ENCODE measurements at places on chromosomes 1 and 21.
A peak's percentile ranks its signal among the peaks of the same experiment; 100 is the strongest.

DNA sequence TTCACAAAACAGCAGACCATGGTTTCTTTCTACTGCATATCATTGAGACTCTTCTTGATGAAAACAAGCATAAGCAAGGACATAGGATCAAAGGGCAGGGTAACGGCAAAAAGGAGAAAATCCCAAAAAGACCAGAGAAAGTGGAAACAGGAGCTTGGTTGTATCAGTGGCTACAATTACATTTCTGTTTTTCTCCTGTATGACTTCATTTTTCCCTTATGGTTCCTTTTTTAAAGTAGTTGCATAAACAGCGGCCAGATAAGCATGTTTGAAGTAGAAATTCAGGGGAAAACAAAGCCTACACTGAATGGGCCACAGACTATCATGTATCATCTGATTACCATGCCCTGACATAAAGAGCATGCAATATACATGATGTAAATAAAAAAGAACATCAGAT, 4.6 kb downstream of the EGLN1 start:
- DNase-seq, result no peak

DNA sequence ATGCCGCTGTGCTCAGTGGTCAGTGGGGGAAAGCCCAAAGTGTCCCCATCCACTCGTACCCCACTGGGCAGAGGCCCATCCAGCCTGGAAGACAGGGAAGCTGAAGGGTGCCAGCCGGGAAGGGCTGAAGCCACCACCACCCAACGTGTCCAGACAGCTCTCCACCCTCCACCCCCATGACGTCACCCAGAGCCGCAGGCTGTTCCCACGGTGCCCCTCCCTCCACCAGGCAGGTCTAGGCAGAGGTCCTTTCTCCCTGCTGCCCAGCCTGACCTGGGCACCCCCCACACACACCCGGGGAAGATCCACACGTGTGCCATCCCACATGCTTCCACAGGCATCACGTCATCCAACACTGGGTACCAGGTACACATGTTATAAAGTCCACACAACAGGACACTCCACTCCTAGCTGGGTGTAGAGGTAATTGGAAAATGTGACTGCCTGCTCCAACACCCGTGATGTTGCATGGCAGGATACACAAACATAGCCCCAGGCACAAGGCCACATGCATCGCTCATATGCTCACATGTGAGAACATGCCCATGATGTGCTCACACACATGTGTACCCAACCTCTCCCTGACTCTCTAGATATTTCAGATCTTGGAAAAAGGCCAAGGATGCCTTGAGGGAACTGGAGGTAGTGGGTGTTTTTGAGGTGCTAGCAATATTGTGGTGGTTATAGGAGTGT, 5.1 kb upstream of the ARHGAP30 start:
- DNase-seq, result no peak

DNA sequence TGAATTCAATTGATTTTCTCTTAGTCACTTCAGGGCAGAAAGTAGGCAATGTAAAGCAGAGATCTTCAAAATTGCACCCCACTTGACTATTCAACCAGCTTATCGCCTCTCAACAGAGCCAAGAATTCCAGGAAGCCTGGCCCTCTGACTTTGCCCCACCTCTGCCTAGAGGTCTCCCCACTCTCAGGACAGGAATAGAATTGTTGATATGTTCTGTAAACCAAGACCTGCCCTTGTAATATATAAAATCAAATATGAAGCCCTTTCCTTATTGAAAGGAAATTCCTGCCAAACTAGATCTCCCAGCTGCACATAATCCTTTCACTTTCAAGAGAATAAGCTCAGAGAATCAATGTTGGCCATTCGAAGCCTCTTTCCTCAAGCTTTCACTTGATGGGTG, 116.1 kb upstream of the DPT start:
- no peak for DNase-seq

- no peak for DNase-seq
Observed at GRCh38 chr1:212166244-212166643, 119.0 kb upstream of the PPP2R5A start.

GRCh38 chr1:180923021-180923841, 10.5 kb downstream of the KIAA1614 start:
- no peak for DNase-seq

DNA sequence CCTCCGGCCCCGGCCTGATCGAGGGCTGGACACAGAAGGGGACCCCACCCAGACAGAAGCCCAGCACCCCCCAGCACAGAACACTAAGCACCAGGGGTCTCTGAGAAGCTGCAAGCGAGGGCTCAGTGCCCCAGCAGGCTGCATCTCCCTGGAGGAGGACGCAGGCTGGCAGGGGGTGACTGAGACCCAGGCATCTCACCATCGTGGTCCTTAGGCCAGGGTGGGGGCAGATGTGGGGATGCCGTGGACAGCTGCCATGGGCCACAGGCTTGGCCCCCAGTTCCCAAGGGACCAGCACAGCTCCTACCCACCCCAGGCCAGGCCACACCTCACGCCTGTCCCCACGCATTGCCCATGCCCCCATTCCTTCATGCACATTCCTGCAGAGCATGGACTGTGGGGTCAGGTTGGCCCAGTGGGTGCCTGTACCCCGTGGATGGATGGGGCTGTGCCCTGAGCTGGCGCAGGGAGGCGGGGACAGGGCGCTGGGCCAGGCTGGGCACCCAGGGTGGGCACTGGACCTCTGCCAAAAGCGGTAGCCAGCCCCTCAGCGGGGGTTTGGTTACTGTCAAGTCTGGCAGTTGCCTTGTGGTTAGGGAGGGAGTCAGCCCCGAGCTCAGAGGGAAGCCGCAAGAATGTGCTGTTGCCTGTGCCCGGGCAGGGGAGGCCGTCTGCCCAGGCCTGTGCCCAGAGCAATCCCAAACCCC, 61.5 kb downstream of the ARHGEF16 start:
- peak; percentile 70 for DNase-seq

- no peak for DNase-seq
Observed at GRCh38 chr1:234986750-234987414, 141.8 kb downstream of the TOMM20 start.

- no peak for DNase-seq
Observed at GRCh38 chr1:81702903-81703302, 97.8 kb upstream of the ADGRL2 start.

DNA sequence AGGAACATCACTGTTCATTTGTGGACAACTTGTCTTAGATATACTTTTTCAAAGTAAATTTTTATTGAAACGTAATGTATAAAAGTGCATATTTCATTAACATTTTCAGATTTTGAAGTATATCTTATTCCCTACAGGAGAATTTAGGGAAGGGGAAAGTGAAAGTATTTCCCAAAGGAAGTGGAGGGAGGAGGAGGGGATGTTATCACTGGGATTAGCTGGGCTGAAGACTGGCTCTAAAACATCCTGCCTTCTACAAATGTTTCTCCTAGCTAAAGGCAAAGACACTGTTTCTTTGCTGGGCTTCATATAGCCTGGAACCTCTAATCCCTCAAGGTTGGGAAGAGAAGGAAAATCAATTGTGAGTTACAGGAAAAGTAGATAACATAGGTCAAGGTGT, 7.1 kb upstream of the ZNF697 start:
- no peak for DNase-seq

- no peak for DNase-seq
Observed at GRCh38 chr1:173009597-173009996, 41.1 kb downstream of the TNFSF18 start.

DNA sequence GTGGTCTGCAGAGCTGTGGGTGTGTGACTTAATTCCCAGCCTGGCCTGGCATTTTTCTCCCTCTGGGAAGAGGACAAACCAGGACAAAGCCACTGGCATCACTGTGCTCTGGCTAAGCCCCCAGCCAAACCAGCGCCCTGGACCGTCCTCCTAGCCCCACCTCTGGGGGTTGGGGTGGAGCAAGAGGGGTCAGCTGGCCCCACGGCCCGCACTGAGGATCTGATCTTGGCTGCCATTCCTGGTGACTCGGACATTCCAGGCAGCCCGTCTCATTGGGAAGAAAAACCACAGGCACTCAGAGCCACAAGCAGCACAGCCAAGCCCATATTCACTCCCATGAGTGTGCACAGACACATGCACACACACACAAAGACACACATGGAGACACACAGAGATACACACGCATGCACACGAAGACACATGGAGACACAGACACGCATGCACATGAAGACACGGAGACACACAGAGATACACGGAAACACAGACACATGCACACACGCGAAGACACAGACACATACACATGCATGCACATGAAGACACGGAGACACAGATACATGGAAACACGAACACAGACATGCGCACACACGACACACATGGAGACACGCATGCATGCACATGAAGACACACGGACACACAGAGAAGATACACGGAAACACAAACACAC, 2.3 kb upstream of the MXRA8 start:
- DNase-seq, result peak; percentile 78

GRCh38 chr1:110211496-110212168, 1.5 kb downstream of the KCNC4 start:
- DNase-seq, result no peak

GRCh38 chr1:62224182-62224581, 29.5 kb downstream of the L1TD1 start:
- DNase-seq, result no peak

DNA sequence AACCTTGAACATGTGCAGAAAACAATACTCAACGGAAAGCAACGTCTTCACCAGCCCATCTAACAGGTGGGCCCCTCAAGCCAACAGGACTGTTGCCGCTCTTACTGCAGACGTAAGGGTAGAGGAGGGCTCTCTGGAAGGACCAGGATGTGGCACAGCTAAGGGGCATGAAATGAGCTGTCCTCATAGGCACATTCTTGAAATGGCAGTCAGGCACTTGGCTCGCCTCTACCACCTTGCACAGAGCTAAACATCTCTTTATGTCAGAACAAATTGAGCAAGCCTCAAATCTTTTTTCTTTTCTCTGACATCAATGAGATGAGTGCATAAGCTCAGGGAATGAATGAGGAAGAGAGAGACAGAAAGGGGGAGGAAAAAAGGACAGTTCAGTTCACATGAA, 86.4 kb upstream of the ESRRG start:
- no peak for DNase-seq

DNA sequence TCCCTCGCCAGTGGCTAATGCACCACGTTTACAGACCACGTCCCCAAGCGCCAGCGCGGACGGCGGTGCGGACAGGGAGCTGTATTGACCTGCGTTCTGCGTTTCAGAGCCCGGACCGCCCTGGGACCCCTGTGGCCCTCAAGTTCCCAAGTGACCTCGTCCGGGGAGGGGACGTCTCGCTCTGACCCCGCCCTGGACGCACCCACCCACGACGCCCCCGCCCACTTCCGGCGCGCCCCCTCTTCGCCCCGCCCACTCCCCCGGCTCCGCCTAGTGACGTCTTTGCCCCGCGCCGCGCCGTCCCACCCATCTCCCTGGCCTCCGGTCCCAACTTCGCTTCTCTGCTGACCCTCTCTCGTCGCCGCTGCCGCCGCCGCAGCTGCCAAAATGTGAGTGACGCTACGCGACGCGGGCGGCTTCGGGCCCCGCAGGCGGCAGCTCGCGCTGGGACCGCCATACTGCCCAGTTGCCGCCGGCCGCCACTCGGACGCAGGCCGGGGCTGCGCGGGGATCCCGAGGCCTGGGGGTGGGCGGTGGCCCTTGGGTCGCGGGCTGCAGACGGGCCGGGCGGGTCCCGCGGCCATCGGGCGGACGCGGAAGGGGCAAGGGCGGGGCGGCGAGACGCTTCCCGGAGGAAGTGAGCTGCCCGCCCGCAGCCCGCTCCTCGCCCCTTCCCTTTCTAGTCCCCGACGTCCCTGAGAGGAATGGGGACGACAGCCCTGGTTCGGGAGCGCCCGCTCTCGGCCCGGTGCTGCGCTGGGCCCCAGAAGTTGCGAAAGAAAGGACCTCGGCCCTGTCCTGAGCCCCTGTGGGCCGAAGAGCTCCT, at the start of gene VAMP3:
VAMP3 (plus strand) TSS at position 300 of the 826 bp plus-strand sequence; CDS start at position 388, 88 bp downstream.
- peak; percentile 99 for DNase-seq

DNA sequence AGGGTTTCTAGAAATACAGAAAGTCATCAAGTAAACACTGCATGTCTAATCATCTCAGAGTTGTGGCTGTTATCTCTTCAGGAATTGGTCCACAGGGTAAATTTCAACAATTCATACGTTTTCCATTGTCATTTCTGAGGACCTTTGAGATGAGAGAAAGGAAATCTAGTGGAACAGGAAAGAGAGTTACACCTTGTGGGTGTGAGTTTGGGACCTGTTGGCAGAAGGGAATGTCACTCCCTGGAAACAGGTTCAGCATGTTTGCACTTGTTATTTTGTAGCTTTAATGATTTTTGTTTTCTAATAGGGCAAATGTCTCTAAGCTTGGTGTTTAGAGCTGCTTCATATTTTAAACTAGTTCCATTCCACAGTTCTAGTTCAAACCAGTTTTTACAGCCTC, 5.6 kb downstream of the TMEM167B start:
- no peak for DNase-seq

DNA sequence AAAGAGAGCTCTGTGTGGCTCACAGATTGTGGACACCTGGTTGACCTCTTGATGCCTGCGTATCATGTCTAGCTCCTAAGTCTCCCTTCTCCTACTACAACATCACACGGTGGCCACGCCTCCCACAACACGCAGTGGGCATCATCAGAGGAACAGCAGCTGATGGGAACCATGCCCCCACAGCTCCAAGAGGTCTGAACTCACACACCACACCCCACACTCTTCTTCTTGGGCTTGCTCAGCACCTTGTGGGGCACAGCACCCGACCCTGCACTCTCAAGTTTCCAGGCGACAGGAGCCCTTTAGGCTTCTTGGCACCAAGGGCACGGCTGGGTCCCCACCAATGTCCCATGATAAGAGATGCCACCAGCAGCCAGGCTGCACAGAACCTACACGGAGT, 18.8 kb upstream of the CDCP2 start:
- no peak for DNase-seq

DNA sequence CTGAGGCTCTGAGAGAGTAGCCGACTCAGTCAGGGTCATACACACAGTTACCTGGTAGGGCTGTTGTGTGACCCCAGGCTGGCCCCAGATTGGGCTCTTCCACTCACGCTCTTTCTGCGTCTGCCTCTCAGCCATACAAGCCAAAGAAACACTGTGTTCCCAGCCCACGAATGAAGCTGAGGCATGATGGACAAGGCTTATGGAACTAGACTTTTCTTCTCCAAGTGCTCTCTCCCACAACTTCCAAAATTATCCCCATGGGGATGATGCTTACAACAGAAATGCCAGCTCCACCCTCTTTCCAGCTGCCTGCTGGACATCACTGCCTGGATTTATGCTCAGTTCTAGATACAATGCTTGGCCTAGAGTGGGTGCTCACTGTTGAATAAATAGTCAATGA, 102.8 kb upstream of the JUN start:
- no peak for DNase-seq

GRCh38 chr1:17161137-17161740, 42.0 kb upstream of the PADI2 start:
- DNase-seq, result no peak

GRCh38 chr1:19476450-19477190, 8.7 kb downstream of the CAPZB start:
- no peak for DNase-seq
